T-cell (primary cell): ENCODE measurements at places on chromosomes 16 and 17.

DNA sequence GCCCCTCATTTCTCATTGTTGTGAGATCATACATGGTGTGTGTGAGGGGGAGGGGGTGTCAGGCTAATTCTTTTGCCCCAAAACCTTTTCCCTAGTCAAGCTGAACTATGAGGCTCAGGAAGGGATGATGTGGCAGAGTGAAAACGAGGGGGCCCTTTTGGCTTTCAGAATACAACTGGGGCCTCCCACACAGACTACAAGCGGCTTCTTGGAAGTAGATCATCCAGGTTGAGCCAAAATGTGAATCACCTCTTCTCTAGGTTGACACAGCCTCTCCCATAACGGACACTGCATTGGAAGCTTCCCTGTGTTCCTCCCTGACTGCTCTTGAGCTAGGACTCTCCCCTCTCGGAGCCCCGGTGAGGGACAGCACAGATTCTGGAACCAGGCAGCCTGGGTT, 2.3 kb upstream of the ALKBH5 start:
- DNase-seq = no peak

DNA sequence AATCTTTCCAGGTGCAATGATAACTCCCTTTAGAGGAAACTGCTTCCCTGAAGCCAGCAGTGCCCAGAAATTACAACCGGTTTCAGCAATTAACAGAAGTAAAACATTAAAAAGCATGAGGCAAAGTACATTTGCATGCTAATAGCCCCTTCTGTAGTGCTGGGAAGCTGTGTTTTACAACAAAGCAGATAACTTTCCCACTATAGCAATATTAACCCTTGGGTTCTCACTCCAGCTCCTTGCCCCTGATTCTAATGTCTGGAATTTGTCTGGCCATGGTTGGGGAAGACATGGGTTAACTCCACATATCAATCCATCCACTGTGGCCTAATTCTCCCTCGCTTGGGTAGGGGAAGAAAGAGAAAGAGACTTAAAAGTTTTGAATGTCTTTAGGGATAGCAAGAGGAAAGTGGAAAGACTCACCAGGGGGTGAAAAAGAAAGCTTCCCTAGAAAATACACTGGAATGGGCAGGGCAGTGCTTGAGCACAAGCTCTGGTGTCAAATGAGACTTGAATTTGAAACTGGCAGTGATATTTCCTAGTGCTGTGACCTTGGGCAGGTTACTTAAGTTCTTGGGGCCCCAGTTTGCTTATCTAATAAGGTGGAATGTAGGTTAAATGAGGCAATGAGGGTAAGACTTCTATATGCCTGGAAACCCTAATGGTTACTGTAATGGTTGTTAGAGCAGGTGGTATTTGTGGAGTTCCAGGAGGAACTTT, 102.0 kb downstream of the SOX9 start:
- DNase-seq = no peak

GRCh38 chr16:80569440-80570105, 28.8 kb downstream of the DYNLRB2 start:
- DNase-seq = peak; percentile 26

- no peak for DNase-seq
Observed at GRCh38 chr17:29384901-29385300, 5.3 kb upstream of the TAOK1 start.

GRCh38 chr17:13635951-13636350, 34.2 kb upstream of the HS3ST3A1 start:
- DNase-seq = no peak

- DNase-seq = no peak
Observed at GRCh38 chr16:24409045-24409444, 130.3 kb upstream of the RBBP6 start.

- peak; percentile 82 for DNase-seq
Observed at GRCh38 chr17:8162233-8162996, at the start of gene VAMP2. TSS of gene VAMP2 (minus strand) at chr17:8162948. CDS start at chr17:8162879, 69 bp downstream.

DNA sequence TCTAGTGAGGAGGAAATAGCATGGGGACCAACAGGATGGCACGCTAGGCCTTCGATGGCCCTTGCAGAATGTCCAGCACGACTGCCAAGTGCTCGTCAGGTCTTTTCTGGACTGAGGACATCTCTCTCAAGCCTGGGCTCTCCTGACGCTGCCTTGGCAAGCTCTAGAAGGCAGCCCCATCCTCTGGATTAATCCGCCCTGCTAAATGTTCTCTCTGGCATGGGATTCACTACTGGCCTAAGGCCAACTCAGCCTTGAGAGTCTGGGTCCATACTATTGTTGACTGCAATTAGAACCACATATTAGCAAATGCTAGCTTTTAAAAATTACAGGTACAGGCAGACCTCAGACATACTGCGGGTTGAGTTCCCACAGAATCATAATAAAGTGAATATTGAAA, 2.5 kb upstream of the CEP295NL start:
- no peak for DNase-seq

DNA sequence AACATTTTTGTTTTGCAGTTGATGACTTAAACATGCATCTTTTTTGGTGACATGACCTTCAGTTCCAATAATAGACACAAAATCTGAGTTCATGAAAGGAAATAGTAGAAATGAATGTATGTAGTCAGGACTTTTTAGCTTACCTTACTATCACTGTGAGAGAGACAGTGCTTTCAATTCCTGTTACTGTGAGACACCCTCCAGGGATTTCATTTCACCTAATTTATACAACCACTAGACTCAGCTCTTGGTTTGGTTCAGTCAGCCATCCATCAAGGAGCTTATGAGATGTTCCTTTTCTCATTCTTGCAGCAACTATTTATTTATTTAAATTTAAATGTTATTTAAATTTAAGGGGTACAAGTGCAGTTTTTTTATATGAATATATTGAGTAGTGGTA, 77.9 kb downstream of the MAP2K4 start:
- DNase-seq = no peak

DNA sequence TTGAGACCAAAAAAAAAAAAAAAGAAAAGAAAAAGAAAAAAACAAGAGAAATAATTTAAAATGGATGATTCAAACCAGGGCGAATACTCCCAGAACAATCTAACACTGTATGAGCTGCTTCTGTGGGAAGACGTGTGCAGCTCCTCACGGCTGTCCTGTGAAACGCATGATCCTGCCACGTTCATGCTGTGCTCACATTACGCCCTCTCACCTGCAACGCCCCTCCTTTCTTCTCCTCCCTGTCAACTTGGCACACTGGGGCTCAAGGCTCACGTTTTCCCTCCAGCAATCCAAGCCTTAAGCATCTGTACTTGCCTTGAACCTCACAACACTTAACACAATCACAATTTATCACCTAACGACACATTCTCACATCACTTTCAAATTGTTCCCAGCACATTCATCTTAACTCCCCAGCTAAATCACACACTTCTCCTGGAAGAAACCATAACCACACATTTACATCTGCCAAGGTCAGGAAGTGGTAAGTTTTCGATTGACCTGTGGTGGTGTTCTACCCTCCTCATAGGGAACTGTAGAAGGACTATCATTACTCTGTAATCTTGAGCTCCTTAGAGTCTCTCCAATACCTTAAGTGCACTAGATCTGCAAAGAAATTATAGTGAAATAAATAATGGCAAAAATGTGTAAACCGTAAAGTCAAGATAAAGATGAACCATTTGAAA, 29.1 kb downstream of the MBTPS1 start:
- DNase-seq = no peak

- no peak for DNase-seq
Observed at GRCh38 chr16:67268136-67268579, 11.2 kb upstream of the PLEKHG4 start.

DNA sequence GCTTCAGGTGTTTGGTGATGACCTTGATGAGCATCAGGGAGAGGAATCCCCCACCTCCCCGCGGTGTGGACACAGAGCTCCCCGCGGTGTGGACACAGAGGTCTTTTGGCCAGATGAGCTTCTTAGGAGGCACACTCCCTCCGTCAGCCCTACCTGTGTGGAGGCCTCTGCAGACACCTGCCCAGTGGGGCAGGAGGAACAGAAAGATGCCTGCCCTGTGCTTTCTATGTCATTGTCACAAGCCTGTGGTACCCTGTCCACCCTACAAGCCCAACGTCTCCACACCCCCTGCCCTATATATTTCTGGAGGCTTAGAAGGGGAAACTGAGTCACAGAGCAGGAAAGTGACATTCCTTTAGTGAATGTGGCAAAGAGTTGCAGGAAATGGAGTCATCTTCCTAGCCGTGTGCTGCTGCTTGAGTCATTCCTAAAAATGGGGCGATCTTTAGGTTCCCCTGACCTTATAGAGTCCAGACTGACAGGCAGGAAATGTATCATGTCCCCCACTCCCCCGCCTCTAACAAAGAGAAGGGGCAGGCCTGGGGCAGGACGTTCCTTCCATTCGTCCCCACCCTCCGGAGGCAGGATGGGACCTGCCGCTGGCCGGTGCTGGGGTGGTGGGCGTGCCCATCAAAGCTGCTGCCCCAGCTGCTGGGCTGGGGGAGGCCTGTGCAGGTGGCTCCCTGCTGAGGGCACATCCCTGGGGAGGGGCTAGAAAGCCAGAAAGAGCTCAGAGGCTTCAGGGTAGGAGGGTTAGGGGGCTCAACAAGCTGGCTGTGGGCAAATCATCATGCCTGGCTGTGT, 1.0 kb upstream of the C16orf74 start:
- DNase-seq = no peak

DNA sequence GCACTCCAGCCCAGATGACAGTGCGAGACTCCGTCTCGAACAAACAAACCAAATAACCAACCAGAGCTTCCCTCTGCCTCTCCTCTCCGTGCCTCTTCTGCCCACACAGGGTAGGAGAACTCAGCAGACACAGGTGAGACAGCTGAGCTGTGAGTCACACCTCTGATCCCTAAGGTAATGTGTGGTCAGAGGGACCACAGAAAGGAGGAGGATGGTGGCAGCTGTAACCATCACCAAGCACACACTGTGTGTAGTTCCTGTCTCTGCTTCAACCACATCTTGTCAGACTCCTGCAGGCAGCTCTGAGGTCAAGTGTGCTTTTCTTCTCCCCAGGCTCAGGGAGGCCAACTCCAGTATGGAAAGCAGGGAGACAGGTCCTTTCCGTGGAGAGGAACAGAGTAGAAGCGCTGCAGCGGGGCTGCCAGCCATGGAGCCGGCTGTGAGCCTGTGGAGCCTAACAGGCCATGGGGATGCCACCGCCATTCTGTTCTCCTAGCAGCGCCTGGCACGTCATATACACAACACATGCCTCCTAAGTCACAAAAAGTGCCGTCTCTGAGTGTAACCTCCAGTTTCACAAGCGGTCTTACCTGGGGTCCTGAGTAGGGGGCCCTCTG, 7.1 kb downstream of the NUDT16L1 start:
- DNase-seq = no peak

GRCh38 chr17:68641276-68642117, 40.3 kb upstream of the FAM20A start:
- no peak for DNase-seq

DNA sequence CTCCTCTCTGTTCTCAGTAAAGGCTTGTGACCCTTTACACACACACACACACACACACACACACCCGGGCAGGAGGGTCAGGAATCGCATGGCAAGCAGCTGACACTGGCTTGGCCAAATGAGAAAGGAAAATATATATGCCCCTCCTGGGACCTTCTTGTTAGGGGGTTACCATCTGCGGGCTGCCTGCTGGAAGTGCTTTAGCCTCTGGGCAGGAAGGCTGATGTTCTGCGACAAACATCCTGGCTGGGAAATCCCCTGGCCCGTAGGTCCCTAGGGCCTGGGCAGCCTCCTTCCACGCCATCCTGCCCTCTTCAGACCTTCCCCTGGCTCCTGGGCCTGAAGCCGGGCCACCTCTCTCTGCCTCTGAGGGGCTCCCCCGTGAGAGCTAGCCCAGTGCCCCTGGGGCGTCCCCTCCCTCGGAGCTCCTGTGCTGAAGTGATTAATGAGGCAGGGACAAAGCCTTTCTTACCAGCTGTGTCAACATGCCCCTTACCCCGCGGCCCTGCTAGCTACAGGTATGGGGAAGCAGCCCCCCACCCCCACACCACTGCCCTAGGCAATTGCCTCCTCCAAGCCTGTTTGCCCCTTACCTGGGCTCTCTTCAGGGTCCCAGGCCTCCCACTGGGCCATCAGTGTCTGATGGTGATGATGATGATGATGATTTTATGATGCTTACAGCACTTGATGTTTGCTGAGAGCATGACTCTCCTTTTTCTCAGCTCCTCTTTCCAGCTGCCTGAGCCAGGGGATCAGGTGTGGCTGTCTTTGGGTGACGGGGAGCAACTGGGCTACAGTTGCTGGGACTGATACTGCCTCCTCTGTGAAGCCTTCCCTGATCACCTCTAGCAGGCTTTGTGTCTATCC, 32.8 kb upstream of the ETV4 start:
- peak; percentile 17 for DNase-seq

- DNase-seq = no peak
Observed at GRCh38 chr16:67411339-67411738, 4.9 kb downstream of the ZDHHC1 start.

GRCh38 chr17:10036511-10037061, 131.5 kb upstream of the RCVRN start:
- DNase-seq = no peak

DNA sequence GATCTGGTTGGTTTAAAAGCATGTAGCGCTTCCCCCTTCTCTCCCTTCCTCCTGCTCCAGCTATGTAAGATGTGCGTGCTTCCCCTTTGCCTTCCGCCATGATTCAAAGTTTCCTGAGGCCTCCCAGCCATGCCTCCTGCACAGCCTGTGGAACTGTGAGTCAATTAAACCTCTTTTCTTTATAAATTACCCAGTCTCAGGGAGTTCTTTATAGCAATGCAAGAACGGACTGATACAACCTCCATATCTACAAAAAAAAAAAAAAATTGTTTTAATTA, 16.6 kb upstream of the PDXDC1 start:
- DNase-seq = no peak

DNA sequence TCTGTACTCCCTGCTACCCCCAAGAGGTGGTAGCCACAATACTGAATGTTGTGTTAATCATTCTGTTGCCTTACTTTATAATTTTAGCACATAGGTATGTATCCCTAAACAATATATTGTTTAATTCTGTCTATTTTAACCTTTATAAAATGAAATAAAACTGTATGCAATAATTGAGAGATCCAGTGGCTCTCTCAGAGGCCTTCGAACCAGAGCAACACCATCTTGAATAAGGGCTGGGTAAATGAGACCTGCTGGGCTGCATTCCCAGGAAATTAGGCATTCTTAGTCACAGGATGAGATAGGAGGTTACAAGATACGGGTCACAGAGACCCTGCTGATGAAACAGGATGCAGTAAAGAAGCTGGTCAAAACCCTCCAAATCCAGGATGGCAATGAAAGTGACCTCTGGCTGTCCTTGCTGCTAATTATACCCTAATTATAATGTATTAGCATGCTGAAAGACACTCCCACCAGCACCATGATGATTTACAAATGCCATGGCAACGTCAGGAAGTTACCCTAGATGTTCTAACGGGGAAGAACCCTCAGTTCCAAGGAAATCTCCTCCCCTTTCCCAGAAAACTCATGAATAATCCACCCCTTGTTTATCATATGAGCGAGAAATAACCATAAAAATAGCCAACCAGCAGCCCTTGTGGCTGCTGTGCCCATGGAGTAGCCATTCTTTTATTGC, 2.0 kb upstream of the CANT1 start:
- DNase-seq = no peak

GRCh38 chr17:35521150-35521549, 16.3 kb downstream of the SLFN12L start:
- no peak for DNase-seq

- no peak for DNase-seq
Observed at GRCh38 chr17:56786989-56787482, 46.7 kb downstream of the C17orf67 start.
